ENCODE measurements at places on chromosomes 16 and 17.

DNA sequence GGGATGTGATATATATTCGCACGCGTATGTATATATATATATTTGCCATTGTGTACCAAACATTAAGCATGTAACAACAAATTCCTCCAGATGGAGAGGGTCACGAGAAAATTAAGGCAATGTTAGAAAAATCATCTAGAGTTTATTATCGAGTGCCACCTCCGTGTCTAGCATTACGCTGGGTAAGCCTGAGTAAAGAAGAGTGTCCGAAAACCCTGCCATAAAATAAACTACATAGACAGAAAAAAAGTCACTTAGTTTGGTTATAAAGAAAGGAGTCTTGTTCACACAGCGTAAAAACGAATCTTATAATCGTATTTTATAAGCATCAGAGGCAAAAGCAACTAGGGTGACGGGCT, 644 bp upstream of the RHOT1 start:
- H3K4me1 ChIP-seq = peaks cover 25% of the 10 kb centered on the region
- H3K27ac ChIP-seq = peak overlapping the region; percentile 89
- no peaks in the 10 kb centered on the region for H3K27me3 ChIP-seq
- no peak for DNase-seq
- peak overlapping the region; percentile 99 for H3K4me3 ChIP-seq

GRCh38 chr17:27793168-27793905, 7.0 kb downstream of the NOS2 start:
- H3K36me3 ChIP-seq = peaks cover 2% of the 10 kb centered on the region
- H3K27ac ChIP-seq = no peak overlapping the region
- DNase-seq = no peak
- H3K4me3 ChIP-seq = peak overlapping the region; percentile 58
- H3K27me3 ChIP-seq = peaks cover 54% of the 10 kb centered on the region

GRCh38 chr16:68790130-68790761, 53.1 kb upstream of the TANGO6 start:
- H3K27me3 ChIP-seq = no peaks in the 10 kb centered on the region
- peak overlapping the region; percentile 43 for H3K4me3 ChIP-seq
- peak overlapping the region; percentile 95 for H3K27ac ChIP-seq

GRCh38 chr16:9039210-9039609, 52.2 kb upstream of the HAPSTR1 start:
- no peak overlapping the region for H3K4me3 ChIP-seq
- DNase-seq = no peak
- no peaks in the 10 kb centered on the region for H3K36me3 ChIP-seq
- no peak overlapping the region for H3K27ac ChIP-seq
- no peaks in the 10 kb centered on the region for H3K27me3 ChIP-seq

GRCh38 chr16:58016840-58017446, 8.6 kb upstream of the MMP15 start:
- H3K27ac ChIP-seq = no peak overlapping the region
- no peak overlapping the region for H3K4me3 ChIP-seq
- H3K27me3 ChIP-seq = no peaks in the 10 kb centered on the region
- H3K36me3 ChIP-seq = peaks cover 4% of the 10 kb centered on the region
- no peak for DNase-seq

DNA sequence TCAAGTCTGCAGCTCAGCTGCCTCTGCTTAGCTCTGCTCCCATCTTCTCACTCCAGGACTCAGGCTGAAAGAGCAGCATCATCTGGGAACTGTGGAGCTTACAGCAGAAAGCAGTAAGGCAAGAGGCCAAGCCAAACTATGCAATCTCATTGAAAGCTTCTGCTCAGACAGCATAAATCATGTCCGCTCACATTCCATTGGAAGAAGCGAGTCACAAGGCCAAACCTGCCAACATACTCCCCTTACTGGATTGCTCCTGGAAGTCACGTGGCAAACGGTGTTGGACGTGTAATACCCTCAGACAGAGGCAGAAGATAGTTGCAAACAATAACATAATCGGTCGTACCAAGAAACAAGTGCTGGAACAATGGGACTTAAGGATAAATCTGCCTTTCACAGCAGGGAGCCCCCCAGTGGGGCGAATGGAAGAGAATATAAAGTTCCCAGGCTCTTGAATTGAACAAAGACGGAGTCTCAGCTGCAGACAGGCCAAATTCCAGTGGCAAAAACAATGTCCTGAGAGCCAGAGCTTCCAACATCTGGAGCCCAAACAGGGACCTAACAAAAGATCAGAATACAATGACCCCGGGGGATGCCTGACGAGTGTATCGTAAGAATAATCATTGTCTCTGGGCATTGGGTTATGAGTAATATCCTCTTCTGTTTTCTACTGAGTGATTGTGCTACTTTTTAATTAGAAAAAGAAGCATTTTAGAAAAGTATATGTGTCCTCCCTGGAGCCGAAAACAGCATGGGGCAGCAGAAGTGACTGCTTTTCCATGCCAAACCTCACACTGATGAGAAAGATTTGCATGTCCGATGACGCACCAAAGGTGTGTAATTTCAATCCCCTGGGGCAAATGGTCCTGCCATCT, 68.4 kb downstream of the CMC2 start:
- no peak overlapping the region for H3K4me3 ChIP-seq
- H3K4me1 ChIP-seq = peaks cover 25% of the 10 kb centered on the region
- H3K27ac ChIP-seq = peak overlapping the region; percentile 93

DNA sequence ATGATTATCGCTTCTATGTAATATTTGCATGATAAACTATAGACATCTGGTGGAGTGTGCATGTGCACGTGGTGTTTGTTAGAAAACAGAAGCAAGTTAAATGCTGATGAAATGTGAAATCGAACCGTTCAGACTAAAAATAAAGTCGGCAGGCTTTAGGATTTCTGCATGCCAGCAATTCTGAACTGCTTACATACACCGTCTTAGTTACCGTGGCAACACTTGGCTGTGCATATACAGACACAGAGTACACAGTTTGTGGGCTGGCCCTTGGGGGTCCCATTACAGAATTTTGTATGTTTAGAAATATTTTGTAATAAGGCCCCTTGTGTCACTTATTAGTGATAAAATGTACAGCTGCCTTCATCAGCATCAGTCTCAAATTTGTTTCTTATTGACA, 605.5 kb downstream of the RBFOX1 start:
- no peak overlapping the region for H3K27ac ChIP-seq
- H3K36me3 ChIP-seq = no peaks in the 10 kb centered on the region
- no peak overlapping the region for H3K4me3 ChIP-seq
- no peaks in the 10 kb centered on the region for H3K27me3 ChIP-seq
- DNase-seq = no peak
- no peaks in the 10 kb centered on the region for H3K4me1 ChIP-seq

DNA sequence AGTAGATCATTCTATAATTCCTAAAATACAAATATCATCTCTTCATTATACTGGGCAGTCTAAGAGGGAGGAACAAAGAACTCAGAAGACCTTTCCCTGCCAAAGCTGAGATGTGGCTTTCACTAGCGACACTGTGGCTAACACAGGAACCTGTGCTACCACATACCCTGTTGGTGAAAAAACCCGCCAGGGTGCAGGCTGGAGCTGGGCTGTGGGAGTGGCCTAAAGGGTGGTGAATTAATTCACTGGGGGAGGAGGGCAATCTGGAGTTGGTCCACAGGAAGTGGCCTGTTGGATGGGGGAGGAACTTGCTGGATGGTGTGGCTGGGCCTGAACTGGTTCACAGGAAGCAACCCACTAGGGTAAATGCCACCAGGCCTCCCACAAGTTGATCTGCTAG, 7.4 kb downstream of the ZNF594 start:
- H3K4me1 ChIP-seq = no peaks in the 10 kb centered on the region
- peaks cover 74% of the 10 kb centered on the region for H3K36me3 ChIP-seq
- no peak for DNase-seq
- no peak overlapping the region for H3K27ac ChIP-seq
- no peak overlapping the region for H3K4me3 ChIP-seq

GRCh38 chr17:55284001-55284884, 19.5 kb downstream of the HLF start:
- no peak overlapping the region for H3K27ac ChIP-seq
- peaks cover 38% of the 10 kb centered on the region for H3K4me1 ChIP-seq
- H3K4me3 ChIP-seq = no peak overlapping the region
- DNase-seq = no peak

DNA sequence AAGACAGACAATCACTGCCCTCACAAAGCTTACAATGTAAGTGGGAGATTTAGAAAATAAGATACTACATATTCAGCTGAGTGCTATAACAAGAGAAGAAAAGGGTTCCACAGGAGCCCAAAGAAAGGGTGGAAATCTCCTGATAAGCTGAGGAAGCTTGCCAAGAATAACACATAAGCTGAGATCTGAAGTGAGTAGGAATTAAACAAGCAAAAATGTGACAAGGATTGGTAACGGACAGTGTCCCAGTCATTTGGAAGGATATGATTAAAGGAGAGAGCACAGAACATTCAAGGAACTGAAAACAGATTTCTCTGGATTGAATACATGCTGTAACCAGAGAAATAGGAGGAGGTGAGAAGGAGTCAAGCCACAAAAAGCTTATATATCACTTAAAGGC, 13.0 kb downstream of the CDYL2 start:
- H3K4me1 ChIP-seq = no peaks in the 10 kb centered on the region
- H3K27me3 ChIP-seq = no peaks in the 10 kb centered on the region
- no peak overlapping the region for H3K4me3 ChIP-seq
- H3K36me3 ChIP-seq = no peaks in the 10 kb centered on the region
- no peak overlapping the region for H3K27ac ChIP-seq

GRCh38 chr17:63931981-63932561, at the start of gene CD79B:
CD79B (minus strand) TSS chr17:63932331; CDS start chr17:63932261, 70 bp downstream.
- no peaks in the 10 kb centered on the region for H3K4me1 ChIP-seq
- peaks cover 14% of the 10 kb centered on the region for H3K27me3 ChIP-seq
- no peaks in the 10 kb centered on the region for H3K36me3 ChIP-seq
- H3K4me3 ChIP-seq = no peak within 1 kb of the TSS
- H3K27ac ChIP-seq = peak within 1 kb of the TSS; percentile 45

- peaks cover 12% of the 10 kb centered on the region for H3K36me3 ChIP-seq
- no peak for DNase-seq
- H3K27me3 ChIP-seq = no peaks in the 10 kb centered on the region
- peaks cover 18% of the 10 kb centered on the region for H3K4me1 ChIP-seq
- H3K27ac ChIP-seq = no peak overlapping the region
Measured at GRCh38 chr16:11004973-11005610, 60.7 kb downstream of the CLEC16A start.

DNA sequence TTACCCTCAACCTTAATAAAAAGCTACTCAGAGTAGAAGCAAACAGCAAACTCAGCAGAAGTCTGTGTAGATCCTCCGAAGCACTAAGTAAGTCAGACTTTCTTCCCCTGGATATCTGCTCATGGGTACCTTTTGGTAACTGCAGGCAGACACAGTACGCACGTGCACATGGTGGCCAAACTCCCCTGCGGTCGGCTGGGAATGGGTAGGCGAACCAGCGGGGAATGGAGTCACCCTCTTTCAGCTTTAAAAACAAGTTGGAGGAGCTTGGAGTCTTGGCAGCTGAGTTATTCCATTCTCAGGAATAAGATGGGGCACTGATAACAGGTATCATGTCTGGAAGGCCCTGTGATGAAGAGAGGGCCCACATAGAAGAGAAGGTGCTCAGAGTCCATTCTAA, 16.3 kb downstream of the CYB561 start:
- peaks cover 3% of the 10 kb centered on the region for H3K36me3 ChIP-seq
- DNase-seq = no peak
- H3K4me3 ChIP-seq = no peak overlapping the region
- no peaks in the 10 kb centered on the region for H3K27me3 ChIP-seq

DNA sequence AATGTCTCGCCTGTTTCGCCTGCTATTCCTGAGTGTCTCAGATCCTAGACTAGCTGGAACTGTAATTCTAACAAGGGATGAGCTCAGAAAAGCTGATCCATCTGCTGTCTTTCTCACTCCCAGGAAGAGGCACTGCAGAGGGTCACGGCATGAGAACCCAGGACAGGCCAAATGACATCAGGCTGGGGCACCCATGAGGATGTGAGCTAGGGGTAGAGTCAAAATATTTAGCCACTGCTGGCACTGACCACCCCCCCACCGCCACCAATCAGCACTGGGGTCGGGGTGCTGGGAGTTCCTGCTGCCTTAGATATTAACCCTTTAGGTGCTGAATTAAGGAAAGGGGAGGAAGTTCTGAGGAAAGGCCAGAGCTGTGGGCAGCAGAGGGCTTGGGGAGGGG, 112.4 kb downstream of the IRX3 start:
- H3K27ac ChIP-seq = no peak overlapping the region
- no peaks in the 10 kb centered on the region for H3K36me3 ChIP-seq
- H3K4me3 ChIP-seq = no peak overlapping the region

DNA sequence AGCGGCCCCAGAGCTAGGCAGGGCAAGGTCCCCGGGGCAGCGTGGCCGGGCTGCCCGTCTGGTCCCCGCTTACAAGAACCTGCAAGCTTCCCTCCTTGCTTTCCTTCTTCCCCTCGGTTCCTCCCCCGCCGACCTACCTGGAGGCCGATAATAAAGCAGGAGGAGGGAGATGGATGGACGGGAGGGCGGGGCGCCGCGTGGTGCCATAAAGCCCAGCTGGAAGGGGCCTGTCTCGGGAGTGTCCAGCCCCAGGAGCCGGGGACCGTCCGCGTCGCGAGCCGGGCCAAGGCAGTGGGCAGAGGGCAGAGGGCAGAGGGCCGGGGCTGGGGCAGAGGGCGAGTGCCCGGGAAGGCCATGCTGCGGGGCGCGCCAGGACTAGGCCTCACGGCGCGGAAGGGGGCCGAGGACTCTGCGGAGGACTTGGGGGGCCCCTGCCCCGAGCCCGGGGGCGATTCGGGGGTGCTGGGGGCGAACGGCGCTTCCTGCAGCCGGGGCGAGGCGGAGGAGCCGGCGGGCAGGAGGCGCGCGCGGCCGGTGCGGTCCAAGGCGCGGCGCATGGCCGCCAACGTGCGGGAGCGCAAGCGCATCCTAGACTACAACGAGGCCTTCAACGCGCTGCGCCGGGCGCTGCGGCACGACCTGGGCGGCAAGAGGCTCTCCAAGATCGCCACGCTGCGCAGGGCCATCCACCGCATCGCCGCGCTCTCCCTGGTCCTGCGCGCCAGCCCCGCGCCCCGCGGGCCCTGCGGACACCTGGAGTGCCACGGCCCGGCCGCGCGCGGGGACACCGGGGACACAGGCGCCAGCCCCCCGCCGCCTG, at the start of gene BHLHA9:
Gene BHLHA9 (plus strand): TSS at position 235 of the 820 bp plus-strand sequence. CDS start 120 bp downstream, at position 355.
- peaks cover 2% of the 10 kb centered on the region for H3K27me3 ChIP-seq
- peaks cover 8% of the 10 kb centered on the region for H3K4me1 ChIP-seq
- no peak for DNase-seq
- H3K27ac ChIP-seq = no peak within 1 kb of the TSS

GRCh38 chr17:46963571-46963970, 15.5 kb downstream of the RPRML start:
- peaks cover 1% of the 10 kb centered on the region for H3K36me3 ChIP-seq
- peaks cover 5% of the 10 kb centered on the region for H3K4me1 ChIP-seq
- no peak overlapping the region for H3K4me3 ChIP-seq

DNA sequence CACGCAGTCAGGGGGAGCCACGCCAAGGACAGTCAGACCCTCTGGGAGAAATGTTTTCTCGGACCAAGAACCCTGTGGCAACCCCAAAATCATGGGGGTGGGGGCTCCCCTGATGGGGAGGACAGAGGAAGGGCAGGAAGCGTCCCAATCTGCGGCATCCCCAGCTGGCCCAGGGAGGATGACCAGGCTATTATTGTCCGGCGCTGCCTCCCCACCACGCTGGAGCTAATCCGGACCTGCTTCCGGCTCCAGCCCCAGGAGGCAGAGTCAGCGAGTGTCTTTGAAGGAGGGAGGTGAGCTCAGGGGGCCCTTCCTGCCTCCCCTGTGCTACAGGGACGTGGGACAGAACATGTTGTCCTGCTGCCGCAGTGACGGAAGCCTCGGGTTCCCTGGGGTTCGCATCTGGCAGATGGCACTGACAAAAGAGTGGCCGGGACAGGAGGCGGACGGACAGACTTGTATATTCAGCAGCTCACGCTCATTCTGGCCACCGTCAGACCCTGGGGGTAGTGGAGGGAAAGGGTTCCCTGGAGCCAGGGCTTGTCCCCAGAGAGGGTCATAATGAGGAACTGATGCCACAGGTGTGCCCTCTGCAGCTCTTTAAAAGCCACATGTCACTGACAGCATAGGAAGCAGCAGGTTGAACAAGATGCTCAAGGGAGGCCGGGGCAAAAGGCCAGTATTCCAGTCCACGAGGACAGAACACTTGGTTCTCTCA, 54.3 kb upstream of the CDC42EP4 start:
- peaks cover 3% of the 10 kb centered on the region for H3K4me1 ChIP-seq
- no peaks in the 10 kb centered on the region for H3K27me3 ChIP-seq
- peaks cover 5% of the 10 kb centered on the region for H3K36me3 ChIP-seq
- no peak for DNase-seq

Data from chondrocyte (in vitro differentiated cells).